ENCODE measurements at places on chromosomes 3 and 15.

GRCh38 chr3:31884251-31884650, 96.8 kb downstream of the OSBPL10 start:
- DNase-seq, result no peak

DNA sequence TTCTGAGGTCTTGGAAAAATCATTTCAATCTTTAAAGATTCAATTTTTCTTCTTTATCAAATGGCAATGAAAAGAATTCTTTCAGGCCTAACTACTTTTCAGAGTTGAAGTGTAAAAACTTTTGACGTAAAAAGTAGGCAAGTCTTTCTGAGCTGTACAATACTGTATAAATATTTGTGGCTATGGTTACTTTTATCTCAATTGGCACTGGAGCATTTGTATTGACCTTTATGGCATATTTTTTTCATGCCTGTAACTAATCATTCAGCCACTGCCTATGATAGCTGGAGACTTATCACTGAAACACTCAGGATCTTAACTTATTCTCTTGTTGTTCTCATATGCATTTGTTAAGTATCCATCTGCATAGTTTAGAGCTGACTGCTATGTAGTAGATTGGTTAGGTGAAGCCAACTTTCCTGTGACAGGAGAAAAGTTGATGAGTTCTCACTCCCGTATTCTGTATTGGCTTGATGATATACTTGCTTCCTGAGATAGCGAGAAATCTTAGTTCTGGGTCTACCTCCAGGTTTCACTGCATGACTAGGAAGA, 290.4 kb upstream of the TBL1XR1 start:
- no peak for DNase-seq

DNA sequence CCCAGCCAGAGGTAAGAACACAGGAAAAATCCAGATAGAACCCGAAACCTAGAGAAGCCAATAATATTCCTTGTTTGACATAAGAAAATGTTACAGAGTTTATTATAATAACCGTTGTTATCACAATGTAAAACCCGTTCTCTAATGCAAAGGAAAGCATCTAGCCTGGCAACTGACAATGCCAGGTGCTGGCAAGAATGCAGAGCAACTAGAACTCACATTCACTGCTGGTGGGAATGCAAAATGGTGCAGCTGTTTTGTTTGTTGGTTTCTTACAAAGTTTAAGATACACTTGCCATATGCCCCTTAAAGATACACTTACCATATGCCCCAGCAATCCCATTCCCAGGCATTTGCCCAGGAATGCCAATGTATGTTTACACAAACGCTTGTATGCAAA, 23.4 kb downstream of the VPS39 start:
- DNase-seq, result no peak

GRCh38 chr3:99419116-99419515, 219.3 kb upstream of the COL8A1 start:
- DNase-seq, result no peak

- no peak for DNase-seq
Observed at GRCh38 chr3:140206196-140207040, 271.4 kb downstream of the CLSTN2 start.

DNA sequence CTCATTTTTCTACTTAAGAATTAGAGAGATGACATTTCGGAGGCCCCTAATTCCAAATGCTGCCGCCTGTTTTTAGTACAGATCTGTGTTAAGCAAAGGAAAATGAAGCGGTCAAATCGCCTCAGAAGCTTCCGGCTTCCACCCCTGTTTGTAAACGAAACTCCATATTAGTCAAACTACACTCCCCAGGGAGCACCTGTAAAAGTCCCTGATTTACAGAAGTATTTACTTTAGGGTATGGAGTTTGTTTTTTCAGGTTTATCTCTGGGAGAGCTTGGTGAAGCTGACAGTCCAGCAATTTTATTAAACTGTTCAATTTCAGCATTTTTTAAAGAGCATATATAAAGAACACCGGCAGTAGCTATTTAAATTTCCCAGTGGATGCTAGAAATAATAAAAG, 319.8 kb downstream of the FHIT start:
- no peak for DNase-seq

DNA sequence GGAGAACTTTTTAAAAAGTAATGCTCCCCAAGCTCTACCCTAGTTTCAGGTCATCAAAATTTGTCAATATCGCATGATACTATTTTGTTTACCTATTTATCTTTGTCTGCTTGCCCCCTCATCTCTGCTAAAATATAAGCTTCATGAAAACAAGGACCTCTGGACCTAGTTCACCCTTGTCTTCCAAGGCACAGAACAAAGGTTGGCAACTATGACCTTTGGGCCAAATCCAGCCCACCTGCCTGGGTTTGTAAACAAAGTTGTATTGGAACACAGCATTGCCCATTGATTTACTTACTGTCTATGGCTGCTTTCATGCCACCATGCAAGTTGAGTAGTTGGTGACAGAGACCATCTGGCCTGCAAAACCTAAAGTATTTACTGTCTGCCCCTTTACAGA, 462.2 kb upstream of the SUCLG2 start:
- no peak for DNase-seq

DNA sequence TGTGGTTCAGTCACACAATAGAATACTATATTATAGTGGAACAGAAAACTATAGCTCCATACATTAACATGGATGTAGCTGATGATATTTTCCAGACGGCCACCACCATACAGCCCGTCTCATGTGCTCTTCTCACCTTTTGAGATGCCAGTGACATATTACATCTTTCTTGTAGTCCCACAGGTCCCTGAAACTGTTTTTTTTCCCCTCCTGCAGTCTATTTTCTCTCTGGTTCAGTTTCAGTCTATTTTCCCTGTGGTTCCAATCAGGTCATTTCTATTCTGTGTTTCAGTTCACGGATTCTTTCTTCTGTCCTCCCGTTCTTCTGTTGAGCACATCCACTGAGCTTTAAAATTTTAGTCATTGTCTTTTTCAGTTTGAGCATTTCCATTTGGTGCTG, 72.2 kb downstream of the PPCDC start:
- no peak for DNase-seq

DNA sequence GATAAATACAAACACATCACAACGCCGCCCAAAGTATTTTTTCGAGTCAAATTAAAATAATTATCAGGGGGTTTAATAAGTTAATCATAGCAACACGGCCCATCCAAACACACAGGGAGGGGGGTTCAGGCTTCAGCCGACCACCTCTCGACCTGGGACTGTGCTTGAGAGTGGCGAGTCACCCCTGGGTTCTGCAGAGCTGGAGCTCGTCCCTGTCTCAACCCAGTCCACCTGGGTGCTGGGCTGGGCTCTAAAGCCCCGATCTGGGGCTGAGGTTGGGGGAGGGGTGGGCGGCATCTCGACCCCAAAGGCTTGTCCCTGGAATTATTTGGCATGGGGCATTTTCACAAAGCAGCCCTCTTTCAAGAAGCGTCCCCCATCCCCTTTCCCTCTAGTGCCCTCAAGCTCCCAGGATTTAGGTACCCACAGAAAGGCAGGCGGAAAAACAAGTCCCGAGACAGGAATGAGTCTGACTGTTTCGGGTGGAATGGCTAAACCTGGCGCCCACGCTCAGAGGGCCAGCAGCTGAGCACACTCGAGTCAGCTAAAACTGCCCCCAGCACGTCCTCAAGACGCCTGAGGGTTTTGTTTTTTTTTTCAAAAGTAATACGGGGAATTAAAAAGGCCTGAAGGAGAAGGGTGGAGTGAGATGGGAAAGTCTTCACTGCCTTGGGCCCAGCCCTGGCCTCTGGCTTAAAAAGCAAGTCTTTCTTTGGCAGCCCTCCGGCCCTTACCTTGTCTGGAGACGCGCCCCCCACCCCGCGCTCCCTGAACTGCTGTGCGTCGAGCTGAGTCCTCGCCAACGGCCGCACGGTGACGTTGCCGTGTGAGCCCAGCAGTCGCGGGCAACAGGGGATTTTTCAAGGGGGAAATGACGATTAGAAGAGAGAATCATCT, 32.5 kb downstream of the NR2F2 start:
- DNase-seq, result no peak

DNA sequence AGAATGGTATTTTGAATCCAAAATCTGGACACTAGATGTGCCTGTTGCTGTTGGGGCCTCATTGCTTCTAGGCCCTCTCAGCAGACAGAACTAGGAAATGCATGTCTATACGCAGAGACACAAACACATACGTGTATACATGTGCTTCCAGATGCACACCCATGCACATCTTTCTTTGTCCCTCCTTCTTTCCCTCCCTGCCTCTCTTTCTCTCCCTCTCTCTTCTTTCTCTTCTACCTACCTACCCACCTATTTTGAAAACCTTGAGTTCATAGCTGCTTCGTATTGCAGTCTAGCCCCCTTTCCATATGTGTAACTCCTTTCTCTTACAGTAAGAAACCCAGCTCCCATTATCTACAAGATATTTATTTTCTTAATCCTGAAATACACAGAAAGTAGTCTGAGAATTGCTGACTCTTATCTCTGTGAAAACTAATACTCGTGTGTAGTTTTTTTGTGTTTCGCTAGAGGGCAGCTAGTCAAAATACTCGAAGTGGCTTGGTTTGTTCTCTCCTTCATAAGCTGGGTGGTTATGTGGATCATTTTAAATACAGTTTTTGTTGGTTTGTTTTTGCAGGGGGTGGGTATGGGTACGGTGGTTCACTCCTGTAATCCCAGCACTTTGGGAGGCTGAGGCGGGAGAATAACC, 18.5 kb downstream of the RPL32 start:
- DNase-seq, result no peak

GRCh38 chr3:108338901-108339545, 42.7 kb downstream of the HHLA2 start:
- DNase-seq, result no peak

DNA sequence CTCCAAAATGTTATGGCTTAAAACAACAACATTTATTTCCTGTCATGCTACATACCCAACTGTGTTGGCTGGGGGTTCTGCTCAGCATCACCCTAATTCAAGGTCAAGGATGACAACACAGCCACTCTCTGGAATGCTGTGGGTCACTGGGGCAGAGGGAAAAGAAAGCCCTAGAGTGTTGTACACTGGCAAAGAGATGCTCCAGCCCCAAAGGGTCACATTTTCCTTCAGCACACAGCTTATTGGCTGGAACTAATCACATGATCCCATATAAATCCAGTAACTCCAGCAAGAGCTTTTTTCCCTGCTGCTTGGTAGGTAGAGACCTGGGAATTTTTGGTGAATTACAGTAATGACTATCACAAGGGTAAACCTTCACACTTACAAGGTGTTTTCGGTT, 1041.4 kb downstream of the NTRK3 start:
- DNase-seq, result no peak

DNA sequence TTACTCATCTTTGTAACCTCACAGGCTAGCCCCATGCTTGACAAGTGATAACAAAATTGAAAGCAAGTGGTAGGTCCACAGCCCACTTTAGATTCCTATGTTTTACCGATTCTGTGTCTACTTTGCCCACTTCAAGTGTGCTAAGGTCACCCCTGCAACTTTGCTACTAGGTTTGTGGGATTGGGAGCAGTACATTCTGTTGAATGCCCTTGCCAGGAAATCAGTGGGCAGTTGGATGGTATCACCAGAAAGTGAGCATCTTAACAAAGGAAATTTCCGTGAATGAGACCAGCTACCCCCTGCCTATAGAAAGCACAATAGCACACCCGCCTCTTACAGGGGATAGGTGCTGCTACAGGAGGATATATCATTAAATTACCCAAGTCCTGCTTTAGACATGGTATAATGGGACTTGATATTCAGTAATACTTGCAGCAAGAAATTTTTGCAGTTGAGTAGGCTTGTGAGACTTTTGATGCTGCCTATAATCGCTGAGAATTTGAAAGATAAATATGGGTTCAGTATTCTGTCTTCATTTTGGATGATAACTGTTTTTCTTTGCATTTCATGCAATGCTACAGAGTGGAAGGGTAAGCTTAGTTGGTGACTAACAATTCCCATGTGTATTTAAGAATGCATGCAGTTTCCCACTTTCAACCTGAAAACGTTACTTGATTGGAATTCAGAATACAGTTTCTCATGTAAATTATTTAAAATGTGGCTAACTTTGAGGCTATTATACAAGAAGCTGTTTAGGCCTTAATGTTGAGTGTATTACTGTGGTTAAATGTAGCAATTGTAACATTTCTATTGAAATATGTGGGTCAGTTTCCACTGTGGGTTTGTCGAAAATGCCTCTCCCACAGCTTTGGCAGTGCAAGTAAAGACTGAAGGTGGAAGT, 9.5 kb downstream of the EBLN2 start:
- DNase-seq, result no peak

DNA sequence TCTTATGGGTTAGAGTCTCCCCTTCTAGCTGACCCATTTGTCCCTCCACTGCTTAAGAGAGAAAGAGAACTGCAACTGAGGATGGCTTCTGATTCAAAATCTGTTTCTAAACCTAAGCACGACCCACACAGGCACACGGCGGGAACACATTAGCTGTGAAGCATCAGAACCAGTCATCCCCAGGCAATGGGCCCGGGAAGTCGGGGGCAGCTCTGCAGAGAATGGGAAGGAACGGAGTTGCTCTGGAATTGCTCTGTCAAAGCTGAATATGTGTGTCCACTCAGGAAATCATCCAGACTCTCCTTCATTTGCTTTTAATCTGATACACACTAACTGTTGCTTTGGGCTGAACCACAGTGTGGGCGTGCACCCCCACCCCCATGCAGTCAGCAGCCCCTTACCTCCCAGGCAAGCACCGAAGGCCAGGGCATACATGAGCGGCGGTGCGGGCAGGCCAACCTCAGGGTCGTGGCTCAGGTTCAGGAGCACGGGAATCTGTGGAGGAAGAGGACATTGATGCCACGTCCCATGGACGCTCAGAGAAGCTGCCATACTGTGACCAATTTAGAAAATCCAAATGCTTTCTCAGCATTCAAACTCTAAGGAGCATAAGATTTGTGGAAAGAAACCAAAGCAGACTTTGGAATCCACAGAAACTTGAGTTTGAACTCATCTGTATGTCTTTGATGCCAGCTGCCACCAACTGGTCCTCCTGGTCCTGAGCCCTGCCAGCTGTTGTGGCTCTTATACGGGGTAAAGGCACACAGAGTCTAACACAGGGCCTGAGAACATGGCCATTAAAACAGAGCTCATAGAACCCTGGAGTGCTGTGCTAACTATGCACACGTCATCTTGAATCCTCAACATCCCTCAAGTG, 247.9 kb downstream of the OCA2 start:
- DNase-seq, result no peak

DNA sequence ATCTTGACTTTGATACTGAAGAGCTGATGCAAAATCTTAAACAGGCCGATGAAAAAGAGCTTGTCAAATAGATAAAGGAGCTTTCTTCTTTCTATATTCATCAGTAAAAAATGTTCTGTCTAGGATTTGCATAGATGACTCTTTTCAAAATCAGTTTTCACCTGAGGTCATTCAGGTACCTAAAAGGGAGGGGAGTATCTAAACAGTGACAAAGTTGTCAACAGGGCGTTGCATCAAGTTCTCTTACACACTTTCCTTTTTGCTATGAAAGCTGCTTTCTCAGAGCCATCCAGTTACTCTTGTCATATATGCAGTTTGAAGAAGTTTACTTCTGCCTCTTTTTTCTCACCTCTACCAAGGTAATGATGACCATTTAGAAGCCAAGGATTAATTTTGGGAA, 60.0 kb downstream of the AKAP13 start:
- no peak for DNase-seq
